ENCODE measurements at places on chromosomes 3 and 15.

DNA sequence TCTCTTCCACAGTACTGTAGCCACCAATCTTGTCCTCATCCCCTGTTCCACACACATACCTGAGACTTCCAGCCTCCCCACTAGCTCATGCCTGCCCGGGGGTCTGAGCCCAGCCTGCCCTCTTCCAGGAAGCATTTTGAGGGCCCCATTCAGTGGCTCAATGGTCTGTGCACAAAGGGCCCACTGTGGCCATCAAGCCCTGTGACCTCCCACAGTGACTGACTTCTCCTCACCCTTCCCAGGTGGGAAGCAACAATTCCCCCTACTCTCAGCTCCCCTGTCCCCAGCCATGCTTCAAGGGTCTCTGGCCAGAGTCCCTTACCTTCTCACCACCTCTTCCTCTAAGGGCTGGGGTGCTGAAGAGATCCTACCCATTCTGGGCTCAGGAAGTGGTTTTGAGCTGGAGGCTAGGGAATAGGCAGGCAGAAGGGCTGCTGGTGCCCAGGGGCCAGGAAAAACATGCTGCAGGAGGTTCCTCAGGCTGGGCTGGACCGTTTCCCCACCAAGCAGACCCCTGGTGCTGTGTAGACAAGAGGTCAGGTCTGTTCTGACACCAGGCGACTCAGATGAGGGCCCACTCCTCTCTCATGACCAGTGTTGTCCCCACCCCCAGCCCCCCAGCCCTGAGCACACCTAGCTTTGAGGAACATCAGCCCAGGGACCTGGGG, 3.0 kb upstream of the KLF15 start:
- DNase-seq = no peak

GRCh38 chr3:155032918-155033317, 47.2 kb upstream of the MME start:
- no peak for DNase-seq

- no peak for DNase-seq
Measured at GRCh38 chr3:134235577-134236076, 15.0 kb downstream of the RYK start.

DNA sequence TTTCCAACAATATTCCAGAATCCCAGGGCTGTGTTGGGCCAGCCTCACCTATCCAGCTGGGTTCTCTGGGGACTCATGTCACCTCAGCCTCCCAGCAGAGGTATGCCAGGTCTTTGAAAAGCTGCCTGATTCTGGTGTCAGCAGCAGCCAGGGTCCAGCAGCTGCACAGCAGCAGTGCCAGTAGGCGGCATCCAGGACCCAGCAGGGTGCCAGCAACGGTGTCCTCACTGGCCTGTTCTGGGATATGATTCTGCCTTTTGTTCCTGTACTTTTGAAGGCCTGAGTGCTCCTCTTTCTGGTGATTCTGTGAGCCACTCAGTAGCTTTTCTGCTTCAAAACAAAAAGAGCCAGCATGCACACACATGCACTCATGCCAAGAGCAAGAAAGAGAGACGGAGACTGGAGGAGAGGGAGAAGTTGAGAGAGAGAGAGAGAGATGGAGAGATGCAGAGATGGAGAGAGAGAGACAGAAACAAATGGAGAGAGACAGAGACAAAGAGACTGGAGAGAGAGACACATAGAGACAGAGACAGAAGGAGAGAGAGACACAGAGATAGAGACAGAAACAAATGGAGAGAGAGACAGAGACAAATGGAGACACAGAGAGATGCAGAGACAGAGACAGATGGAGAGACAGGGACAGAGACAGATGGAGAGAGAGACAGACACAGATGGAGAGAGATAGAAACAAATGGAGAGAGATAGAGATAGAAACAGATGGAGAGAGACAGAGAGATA, 205.7 kb downstream of the UACA start:
- DNase-seq = no peak

DNA sequence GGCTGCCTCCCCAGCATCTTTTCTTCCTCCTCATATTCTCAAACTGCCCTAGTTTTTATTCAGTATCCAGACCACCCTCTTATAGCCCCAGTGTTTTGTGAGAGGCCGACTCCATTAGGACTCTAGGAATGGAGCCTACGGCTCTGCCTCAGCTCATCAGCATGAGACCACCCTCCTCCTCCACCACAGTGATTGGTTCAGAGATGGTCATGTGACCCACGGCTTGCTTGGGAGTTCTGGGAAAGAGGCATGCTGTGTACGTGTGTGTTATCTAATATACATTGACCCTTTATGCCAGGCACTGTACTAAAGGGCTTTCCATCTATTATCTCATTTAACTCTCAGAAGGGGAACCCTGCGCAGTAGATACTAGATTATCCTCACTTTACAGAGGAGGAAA, 17.8 kb upstream of the CMTM7 start:
- no peak for DNase-seq

DNA sequence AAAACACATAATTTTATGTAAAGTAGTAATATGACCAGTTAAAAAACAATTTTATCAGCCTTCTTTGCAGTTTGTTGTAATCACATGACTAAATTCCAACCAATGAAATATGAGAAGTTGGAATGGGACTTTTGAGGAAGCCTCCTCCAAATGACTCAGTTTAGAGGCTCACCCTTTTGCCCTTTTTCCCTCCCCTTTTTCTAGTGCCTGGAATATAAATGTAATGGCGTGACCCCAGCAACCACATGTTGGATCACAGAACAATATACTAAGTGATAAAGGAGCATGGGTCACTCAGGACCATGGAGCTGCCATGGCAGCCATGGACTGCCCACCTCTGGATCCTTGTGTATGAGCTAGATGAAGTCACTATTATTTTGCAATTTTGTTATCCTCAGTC, 48.8 kb upstream of the HEG1 start:
- DNase-seq = no peak

DNA sequence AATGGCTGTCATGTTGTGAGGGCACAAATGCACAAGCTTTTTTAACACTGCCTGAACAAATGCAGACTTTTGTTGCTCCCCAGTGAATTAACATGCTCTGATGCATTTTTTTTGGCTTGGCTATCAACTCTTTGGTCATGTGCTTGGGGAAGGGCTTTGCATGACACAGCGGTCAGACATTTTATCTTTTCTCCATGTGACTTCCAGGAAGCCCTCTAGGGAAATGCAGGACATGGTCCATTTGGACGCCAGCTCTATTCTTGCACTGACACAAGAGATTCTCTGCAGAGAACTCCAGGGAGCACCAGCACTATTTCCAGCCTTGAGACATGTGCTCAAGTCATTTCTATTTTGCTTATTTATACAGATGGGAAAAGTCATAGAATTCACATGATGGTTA, 46.2 kb downstream of the NEK11 start:
- no peak for DNase-seq

GRCh38 chr15:64400583-64400982, 12.9 kb downstream of the TRIP4 start:
- no peak for DNase-seq

DNA sequence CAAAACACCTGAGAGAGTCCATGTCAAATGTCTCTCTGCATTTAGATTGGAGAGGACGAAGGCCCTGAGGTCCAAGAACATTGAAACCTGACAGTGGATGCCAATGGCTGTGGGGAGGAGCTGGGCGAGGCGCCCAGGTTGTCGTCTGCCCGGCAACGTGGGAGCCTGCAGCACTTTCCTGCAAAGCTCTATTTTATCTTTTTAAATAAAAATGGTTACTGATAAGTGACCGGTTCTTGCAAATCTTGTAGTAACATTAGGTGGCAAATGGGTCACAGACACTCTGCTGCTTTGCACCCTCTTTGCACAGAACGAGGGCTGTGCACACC, 19.5 kb upstream of the FANCD2 start:
- DNase-seq = no peak

DNA sequence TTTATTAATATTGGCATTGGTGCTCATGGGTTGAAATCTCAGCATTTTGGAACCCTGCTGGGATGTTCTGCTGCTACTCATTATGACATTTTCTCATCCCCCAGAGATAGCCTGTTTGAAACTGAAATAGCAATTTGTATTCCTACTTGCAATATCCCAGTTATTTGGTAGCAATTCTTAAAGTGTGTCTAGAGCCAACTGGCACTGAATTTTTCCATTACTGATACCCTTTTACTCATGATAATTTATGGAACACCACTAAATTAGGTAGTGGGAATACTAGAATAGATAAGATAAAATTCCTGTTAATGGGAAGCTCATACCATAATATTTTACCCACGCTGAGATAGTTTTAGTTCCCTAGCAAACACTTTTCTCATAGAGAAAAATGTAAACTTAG, 309.3 kb downstream of the SV2B start:
- DNase-seq = no peak

Data from activated CD8-positive, alpha-beta memory T cell treated with anti-CD3 and anti-CD28 coated beads, Interleukin-2, amount 50 U/mL, for 4 hours (primary cell).